ENCODE measurements at places on chromosomes 6 and 20.

DNA sequence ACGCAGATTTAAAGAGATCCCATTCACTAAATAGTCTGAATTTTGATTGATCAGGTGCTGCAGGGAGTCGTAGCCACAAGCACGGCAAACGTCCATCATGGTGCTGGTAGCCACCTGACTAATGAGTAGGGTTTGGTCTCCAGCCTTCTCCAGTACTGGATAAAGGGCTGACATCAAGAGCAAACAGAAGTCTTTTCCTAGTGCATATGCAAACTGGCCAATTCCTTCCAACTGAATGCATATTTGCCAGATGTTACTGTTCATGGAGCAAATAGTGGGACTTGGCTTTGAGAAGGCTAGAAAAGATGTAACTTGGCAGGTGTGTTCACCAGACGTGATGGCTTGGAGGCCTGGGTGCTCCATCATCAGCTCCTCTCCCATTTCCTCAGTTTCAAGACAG lies 21.6 kb downstream of the TTI1 start:
- DNase-seq, result no peak

GRCh38 chr20:46011631-46012482 lies 3.1 kb downstream of the MMP9 start:
- DNase-seq, result peak; percentile 98

DNA sequence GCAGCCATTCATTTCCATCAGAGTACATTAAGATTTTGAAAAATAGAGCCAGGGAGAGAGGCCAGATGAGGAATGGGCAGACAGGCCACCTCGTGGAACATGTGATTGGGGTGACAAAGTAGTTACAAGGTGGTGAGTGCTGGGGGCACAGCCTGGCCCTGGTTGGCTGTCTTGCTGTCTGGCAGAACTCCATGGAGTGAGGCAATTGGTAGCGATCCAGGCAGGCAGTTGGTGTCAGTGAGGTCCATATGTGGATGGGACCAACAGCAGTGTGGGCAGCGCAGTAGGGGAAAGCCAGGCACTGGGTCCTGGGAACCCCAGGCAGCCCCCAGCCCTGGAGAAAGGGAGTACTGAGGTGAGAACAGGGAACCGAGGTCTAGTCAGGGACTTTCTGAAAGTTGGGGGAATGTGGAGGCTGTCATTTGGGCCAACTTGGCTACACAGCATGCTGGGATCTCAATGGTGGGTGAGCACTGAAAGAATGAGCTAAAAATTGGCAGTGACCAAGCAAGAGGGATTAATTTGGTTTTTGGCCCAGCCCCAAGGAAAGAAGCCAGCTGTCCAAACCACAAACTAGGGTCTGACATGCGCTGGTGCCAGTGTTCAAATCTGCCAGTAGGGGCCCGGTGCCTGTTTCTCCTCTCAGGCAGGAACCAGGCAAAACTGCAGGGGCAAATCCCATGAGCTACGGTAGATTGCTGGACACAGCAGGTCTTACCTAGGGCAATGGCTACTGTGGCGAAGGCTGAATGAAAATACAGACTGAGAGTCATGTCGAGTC lies 61.4 kb upstream of the E2F3 start:
- peak; percentile 47 for DNase-seq

- DNase-seq, result no peak
Observed at GRCh38 chr6:132003516-132004178, 52.5 kb upstream of the CCN2 start.

DNA sequence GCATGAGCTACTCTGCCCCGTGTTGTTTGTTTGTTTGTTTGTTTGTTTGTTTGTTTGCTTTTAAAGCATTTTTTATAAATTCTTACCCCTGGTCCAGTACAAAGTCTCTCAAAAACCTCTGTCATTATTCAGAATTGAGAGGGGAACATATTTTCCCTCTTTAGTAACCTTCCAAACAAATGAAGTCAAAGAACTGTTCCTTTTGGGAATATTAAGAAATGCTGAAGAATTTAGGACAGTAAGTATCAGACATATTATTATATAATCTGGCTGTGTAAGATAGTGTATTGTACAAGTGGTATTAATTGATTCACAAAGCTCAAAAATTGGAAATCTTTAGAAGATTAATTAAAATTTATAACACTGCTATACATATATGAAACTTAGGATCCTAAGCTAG lies 54.7 kb downstream of the BMP5 start:
- no peak for DNase-seq

DNA sequence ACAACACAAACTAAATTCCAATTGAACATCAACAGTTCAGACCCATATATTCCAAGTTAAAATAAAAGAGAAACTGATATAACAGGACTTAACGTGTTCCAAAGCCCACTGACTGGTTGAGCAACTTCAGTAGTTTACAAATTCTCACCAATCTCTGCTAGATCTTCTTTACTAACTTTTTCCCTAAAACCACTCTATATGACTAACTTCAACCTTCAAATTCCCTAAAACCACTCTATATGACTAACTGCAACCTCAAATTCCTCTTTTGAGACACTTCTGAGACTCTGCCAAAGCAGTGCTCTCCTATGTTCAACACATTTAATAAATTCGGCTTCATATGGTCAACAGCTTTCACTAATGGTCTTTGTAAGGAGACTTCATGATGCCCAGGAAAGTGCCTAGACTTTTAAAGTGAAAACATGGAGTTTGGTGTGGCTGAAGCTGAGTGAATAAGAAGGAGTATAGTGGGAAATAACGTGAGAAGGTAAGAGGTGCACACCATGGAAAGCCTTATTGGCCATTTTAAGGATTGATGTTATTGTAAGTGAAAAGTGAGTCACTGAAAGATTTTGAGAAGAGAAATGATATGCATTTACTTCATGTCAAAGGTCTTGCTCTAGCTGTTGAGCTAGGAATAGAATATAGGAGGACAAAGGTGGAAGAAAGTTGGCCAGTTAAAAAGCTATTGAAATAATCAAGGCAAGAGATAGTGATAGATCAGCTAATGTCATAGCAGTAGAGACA lies 134.0 kb upstream of the HCRTR2 start:
- DNase-seq, result no peak

DNA sequence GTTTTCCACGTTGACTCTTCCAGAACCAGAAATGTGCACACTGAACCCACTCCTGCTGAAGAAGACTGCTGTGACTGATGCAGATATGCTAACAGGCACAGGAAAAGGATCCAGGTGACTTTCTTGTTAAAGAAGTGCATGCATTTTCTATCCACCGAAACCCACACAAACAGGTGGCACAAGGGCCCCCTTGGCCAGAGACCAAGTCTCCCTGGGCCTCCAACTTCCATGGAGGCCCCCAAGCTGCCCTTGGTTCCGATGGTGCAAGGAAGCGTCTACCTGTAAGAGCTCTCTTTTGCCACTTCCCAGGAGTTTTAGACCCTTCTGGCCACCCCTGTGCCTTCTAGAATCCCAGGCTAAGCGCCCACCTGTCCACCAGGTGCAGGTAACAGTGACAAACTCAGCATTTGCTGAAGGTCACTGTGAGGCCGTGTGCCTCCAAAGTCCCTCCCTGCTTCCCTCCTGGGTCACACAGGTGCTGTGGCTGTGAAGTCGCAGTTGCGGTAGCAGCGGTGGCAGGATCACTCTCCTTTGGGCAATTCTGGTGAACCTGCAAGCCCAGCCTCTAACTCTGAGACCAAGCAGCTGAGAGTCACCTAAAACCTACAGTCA lies 134.8 kb downstream of the PXDC1 start:
- no peak for DNase-seq

DNA sequence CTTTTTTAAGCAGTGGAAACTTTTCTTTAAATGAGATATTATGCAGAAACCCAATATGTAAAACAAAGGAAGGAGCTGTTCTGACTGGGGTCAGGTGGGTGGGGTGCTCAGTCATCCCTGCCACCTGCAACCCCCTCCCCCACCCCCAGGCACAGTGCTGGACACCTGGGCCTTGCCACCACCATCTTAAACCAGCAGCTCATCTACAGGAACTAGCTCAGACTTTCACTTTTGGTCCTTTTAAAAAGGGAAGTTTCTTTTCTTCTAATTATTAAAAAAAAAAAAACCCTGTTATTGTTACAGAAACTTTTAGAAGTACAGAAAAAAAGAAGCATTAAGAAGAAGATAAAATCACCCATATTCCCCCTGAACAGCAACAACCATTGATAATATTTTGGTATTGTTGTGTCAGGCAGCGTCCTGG lies 37.1 kb downstream of the PPP1R16B start:
- DNase-seq, result no peak

DNA sequence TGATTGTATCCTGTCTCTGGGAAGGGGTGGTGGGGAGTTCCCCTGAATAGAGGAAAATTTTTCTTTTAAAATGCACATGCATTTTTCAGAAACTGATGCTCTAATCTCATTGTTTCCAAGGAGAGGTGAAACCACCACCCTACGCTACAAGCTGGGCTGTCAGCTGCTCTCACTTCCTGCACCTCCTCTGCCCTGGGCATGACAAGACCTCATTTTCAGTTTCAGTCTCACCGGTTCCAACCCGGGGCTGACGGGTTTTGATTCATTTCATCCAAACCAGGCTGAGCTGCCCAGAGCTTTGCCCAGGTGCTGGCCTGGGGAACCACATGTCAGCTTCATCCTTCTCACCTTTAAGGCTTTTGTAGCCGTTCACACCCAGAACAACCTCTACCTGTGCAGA lies 99.7 kb downstream of the EYA2 start:
- no peak for DNase-seq

GRCh38 chr20:41769592-41770018 lies 151.4 kb upstream of the CHD6 start:
- no peak for DNase-seq

GRCh38 chr6:46465294-46466165 lies 25.7 kb downstream of the RCAN2 start:
- no peak for DNase-seq

GRCh38 chr6:28758046-28758817 lies 165.6 kb downstream of the TRIM27 start:
- DNase-seq, result peak; percentile 70

DNA sequence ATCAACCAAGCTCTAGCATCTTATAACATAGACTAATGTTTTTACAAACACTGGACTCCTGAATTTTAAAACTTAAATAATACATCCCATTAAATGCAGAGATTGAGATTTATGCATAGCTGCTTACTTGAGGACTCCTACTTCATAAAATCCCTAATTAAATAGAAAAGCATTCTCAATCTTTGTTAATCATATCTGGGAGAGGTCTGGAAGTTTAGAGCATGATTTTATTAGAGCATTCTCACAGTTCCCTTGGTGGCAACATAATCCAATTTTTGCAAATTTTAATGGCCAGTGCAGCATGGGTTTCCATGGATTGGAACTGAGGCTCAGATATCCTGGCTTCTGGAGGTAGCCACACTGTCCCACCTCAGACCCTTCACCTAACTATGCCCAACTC lies 19.5 kb downstream of the BTBD3 start:
- no peak for DNase-seq

DNA sequence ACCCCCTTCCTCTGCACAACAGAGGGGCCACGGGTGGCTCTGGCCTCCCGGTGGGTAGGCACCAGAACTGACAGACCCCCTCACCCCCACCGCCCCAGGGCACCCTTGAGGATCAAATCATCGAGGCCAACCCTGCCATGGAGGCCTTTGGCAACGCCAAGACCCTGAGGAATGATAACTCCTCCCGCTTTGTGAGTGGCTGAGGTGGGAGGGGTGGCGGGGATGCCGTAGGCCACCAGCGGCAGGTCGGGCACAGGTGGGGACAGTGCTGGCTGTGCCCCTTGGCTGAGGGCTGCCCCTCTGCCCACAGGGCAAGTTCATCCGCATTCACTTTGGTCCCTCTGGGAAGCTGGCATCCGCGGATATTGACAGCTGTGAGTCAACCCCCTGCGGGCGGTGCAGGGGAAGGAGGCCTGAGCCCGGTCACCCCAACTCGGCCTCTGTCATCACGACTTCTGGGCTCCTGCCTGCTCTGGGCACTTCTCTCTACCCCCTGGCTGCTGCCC lies 29.1 kb downstream of the MYH7B start:
- no peak for DNase-seq

DNA sequence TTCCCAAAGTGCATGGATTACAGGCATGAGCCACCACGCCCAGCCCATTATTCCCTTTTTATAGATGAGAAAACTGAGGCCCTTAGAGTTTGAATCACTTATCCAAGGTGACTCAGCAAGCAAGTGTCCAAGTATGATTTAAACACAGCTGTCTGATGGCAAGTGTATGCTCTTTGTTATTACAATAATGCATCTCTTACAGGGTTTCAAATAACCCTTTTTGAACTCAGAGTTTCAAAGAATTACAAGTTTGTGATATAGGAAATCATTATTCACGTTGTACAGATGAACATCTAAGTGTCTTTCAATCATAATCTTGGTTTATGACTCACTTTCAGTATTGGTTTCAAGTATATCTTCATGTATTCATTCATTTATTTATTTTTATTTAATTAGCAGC lies 63.0 kb downstream of the CD83 start:
- no peak for DNase-seq

GRCh38 chr6:71745525-71745924 lies 140.8 kb upstream of the RIMS1 start:
- no peak for DNase-seq

DNA sequence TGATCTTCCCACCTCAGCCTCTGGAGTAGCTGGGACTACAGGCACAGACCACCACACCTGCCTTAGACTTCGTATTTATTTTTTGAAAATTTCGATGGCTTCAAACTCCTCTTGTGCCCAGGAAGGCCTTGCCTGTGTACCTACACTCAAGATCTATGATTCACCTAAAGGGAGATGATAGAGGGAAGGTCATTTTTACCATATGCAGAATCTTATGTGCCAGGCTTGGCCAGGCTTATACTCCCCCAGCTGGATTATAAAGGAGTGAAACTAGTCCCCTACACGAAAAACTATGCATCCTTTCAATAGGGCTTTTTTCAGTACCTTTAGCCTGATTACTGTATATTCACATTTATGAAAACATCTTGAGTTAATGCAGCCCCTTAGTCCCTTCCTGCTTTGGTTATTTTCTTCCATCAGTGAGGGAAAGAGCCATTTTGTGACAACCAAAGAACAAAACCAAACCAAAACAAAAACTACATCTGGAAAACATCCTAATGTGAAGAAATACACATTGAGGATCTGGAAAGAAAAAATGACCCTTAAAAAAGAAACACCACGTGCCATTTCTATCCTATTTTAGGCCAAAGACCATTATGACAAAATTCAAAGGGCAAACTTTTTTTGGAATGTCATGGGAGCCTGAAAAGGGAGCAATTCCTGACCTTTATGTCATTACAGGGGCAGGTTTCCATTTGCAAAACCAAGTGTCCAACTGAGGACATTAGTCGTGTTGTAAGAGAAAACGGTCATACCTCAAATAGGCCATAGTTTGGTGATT lies 34.7 kb downstream of the RIPOR2 start:
- no peak for DNase-seq

DNA sequence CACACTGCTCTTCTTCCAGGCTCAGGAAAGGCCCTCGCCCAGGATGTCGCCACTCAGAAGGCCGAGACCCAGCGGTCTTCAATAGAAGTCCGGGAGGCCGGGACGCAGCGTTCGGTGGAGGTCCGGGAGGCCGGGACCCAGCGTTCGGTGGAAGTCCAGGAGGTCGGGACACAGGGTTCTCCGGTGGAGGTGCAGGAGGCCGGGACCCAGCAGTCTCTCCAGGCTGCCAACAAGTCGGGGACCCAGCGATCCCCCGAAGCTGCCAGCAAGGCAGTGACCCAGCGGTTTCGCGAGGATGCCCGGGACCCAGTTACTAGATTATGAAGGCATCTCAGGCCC lies 1.0 kb downstream of the KHDC3L start:
- DNase-seq, result no peak

All from NCI-H82 (cell line).